ENCODE measurements at places on chromosomes 7 and 10.

GRCh38 chr7:66682350-66683093, 53.8 kb downstream of the KCTD7 start:
- no peak for DNase-seq

DNA sequence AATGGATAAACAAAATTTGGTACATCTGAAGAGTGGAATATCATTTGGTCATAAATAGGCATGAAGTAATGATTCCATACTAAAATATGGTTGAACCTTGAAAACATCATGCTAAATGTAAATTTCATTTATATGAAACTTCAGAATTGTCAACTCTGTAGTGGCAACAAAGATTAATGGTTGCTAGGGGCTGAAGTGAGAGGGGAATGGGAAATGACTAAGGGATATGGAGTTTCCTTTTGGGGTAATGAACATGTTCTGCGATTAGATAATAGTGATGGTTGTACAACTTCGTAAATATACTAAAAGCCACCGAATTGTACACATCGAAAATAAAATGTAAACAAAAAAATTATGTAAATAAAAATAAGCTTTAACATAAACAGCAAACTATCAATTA, 384.1 kb upstream of the STEAP1 start:
- no peak for DNase-seq

DNA sequence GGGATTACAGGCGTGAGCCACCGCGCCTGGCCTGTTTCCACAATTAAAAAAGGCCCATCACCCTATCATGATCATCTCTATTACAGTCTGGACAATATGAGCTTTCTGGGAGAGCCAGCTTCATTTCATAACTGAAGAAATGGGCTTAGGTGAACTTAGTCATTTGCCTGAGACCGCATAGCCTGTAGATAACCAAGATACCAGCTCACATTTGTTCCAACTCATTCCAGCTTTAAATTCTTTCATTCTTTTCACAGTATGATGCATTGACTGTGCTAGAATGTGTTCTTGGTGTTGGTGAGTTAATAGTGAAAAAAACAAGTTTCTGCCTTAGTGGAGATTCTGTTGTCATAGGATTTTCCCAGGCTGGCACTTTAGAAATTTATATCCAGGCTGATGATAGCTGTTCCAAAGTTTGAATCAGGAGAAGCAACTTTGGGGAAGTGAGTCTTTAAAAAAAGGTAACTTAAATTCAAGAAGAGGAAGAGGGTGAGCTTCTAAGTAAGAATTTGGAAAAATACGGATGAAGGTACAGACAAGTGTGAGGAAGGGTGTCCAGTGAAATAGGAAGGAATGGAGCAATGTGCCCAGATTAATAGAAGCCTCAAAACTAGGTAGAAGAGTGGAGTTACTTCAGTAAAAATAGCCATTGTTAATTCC, 2.1 kb upstream of the H2AZ2 start:
- DNase-seq, result no peak

GRCh38 chr7:148403466-148403993, 187.0 kb upstream of the C7orf33 start:
- no peak for DNase-seq

- DNase-seq, result no peak
Measured at GRCh38 chr7:44401692-44402091, 76.3 kb upstream of the CAMK2B start.

DNA sequence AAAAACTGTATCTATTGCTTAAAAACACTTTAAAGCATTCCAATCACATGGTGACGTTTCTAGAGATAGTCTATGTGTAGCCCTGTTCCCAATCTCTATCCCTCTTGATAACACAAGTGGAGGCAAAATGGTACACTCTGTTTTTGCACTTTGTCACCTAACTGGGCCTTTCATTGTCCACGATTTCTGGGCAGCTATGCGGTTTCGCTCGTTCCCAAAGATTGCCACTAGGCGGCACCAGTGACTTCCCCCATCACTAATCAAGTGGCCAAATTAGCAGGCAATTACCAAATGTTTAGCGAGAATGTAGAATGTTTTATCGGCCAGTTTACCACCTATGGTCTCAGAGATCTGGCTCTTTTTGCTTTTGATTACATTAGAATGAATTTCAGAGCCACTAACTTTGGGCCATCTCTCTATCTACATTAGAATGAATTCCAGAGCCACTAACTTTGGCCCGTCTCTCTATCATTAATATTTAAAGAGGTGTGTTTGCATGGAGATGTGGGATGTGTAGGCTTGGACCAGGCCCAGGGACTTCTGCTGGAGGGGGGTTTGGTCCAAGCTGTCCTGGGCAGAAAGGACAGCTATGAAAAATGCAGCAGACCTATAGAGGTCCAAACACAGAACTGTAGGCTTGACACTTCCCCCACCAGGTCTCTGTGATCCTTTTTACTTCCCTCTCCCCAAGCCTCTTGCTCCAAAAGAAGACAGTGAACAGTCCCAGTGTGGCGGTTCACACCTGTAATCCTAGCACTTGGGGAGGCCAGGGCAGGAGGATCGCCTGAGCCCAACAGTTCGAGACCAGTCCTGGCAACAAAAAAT, 90.1 kb downstream of the EPC1 start:
- peak; percentile 56 for DNase-seq

GRCh38 chr7:12297283-12298108, 86.4 kb downstream of the TMEM106B start:
- no peak for DNase-seq

GRCh38 chr7:49630513-49630912, 142.9 kb upstream of the VWC2 start:
- DNase-seq, result no peak

GRCh38 chr7:105532709-105533460, 884 bp downstream of the RINT1 start:
- DNase-seq, result no peak

GRCh38 chr10:91412354-91413087, 2.4 kb downstream of the HECTD2 start:
- DNase-seq, result no peak

DNA sequence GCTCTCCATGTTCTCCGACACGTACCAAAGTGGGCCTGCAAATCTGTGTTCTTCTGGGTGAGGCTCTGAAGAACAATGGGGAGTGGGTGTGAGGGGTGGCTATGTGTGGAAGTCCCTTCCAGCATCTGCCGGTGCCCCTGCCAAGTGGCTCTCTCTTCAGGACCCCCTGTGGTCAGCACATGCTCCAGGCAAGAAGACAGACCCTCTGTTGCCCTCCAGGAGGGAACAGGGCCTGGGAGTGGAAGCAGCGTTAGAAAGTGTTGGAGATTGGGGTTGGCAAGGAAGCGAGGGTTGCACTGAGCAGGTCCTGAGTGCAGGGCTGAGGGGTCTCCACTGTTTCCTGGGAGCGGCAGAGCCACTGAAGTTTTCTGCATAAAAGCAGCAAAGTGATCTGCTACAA, 60.5 kb downstream of the EMX2 start:
- DNase-seq, result no peak

- no peak for DNase-seq
Measured at GRCh38 chr10:114867365-114867764, 45.8 kb downstream of the FHIP2A start.

GRCh38 chr7:590731-591551, 71.3 kb upstream of the PDGFA start:
- DNase-seq, result no peak

GRCh38 chr10:73781879-73782748, at the start of gene CHCHD1:
Gene CHCHD1 (plus strand): TSS chr10:73782048. CDS start chr10:73782076, 28 bp downstream.
- peak; percentile 82 for DNase-seq

GRCh38 chr10:125146791-125147579, 13.4 kb downstream of the CTBP2 start:
- no peak for DNase-seq

DNA sequence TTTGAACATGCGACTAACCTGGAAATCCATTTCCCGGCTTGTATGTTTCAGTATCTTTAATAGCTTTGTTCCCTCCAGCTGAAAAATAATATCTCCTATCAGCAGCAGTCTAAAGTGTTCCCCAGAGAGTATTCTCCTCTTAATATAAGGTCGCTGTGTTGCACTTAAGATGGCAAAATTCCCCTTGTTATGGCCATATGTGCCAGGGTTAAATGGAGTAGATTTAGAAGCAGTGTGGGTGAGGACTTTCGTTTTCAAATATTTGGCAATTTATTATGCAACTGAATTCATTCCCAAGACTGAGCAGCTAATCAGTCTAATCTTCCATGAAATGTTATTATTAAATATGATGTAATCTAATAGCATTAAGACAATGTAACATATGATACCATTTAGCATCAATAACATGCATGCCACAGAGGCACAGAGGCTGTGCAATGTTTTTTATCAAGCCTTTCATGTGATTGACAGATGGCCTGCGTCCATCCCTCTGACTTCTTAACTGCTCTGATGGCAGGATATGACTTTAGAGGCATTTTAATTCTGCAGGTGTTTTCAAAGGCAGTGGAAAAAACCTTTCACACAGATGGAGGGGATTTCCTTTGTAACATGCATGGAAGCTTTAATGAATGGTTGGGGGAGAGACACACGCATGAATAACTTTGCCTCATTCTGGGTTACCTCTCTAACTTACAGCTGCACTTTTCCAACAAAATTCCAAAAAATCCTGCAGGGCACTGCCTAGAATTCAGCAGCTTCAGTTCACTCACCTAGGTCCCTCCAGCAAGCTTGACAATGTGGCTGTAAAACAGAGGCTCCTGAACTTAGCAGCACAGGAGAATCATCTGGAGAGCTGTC, 55.1 kb upstream of the ZPBP start:
- no peak for DNase-seq

- no peak for DNase-seq
Measured at GRCh38 chr10:121708728-121709674, 110.8 kb upstream of the FGFR2 start.

DNA sequence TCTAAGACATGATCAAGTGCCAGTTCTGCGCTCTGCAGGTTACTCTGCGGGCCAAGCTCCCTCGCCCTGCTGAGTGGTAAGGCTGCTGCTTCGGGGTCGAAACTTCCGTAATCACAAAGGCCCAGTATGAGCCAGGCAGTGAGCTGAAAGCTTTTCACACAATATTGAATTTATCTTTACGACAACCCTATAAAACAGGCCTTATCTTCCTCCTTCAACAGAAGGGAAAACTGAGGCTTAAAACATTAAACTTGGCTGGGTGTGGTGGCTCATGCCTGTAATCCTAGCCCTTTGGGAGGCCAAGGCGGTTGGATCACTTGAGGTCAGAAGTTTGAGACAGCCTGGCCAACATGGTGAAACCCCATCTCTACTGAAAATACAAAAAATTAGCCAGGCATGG, 83.3 kb downstream of the FAM107B start:
- no peak for DNase-seq

DNA sequence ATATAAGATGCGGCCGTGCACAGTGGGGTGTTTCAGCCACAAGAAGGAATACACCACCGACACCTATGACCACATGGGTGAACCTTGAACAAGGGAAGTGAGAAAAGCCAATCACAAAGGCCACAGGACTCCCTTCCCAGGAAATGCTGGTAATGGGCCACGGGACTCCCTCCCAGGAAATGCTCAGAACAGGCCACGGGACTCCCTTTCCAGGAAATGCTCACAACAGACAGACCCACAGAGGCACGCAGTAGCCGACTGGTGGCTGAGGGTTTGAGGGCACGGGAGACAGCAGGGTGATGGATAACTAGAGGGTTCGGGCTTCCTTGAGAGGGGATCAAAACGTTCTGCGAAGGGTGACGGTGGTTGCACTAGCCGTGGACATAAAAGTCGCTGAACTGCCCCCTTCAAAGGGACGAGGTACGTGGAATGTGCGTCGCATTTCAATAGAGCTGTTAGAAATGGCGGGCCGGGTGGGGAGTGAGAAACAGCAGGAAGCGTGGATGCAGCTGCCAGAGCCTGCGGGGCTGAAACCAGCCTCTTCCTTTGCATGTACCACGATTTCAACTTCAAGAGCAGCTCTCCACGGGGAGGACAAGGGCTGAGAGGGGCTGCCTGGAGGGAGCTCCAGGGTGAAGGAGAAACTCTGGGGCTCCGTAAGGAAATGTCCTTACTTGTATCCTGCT, 274.0 kb downstream of the ELFN1 start:
- DNase-seq, result no peak

GRCh38 chr7:47153576-47153975, 428.3 kb downstream of the TNS3 start:
- DNase-seq, result no peak

DNA sequence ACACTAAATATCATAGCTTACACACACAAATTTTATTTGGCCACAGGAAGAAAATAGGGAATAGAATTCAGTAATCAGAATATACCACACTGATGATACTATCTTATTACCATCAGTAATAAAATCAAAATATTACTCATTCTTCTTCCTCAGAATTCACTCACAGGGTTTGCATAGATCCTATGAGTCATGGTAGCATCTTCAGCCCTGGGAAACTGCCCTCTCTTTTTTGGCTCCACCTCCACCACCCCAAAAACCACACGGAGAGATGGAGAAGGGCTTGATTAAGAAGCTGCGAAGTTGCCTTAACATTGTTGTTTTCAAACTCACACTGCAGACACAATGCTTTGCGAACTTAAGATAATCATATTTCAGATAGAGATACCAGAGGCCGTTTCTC, 154.1 kb upstream of the AHR start:
- DNase-seq, result peak; percentile 61

DNA sequence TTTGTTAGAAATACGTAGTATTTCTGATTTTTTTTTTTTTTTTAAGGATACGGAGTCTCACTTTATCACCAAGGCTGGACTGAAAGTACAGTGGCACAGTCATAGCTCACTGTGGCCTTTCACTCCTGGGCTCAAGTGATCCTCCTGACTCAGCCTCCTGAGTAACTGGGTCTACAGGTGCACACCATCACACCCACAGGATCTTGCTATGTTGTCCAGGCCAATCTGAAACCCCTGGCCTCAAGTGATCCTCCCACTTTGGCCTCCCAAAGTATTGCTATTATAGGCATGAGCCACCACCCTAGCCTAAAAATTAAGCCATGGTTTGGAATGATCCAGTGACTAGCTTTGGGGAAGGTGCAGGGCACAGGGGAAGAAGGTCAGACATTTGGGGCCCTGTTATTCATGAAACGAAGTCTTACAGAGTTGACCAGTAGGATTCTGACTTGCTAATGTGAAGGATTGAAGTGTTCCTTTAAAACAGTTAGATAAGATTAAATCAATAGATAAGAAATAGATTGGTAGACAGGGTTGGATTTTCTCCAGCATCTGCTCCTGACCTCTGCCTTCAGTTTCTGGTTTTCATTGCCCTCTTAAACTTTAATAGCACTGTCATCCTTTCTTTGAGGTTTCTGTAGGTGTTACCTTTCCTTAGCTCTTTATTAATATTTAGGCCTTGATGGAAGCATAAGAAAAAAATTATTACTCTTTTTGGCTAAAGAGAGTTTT, 121.6 kb downstream of the LRRC4 start:
- no peak for DNase-seq

GRCh38 chr7:3942816-3943745, 642.0 kb downstream of the SDK1 start:
- no peak for DNase-seq

DNA sequence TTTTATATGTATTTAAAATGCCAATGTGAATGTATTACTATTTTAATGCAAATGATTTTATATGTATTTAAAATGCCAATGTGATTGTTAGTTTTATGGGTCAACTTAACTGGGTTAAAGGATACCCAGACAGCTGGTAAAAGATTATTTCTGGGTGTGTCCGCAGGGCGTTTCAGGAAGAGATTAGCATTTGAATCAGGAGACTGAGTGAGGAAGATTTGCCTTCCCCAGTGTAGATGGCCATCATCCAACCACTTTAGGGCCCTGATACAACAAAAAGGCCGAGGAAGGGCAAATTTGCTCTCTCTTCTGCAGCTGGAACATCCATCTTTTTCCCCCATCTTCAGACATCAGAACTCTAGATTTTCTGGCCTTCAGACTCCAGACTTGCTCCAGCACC, 116.2 kb downstream of the BAMBI start:
- no peak for DNase-seq
